ENCODE measurements at places on chromosomes 11 and 22.

DNA sequence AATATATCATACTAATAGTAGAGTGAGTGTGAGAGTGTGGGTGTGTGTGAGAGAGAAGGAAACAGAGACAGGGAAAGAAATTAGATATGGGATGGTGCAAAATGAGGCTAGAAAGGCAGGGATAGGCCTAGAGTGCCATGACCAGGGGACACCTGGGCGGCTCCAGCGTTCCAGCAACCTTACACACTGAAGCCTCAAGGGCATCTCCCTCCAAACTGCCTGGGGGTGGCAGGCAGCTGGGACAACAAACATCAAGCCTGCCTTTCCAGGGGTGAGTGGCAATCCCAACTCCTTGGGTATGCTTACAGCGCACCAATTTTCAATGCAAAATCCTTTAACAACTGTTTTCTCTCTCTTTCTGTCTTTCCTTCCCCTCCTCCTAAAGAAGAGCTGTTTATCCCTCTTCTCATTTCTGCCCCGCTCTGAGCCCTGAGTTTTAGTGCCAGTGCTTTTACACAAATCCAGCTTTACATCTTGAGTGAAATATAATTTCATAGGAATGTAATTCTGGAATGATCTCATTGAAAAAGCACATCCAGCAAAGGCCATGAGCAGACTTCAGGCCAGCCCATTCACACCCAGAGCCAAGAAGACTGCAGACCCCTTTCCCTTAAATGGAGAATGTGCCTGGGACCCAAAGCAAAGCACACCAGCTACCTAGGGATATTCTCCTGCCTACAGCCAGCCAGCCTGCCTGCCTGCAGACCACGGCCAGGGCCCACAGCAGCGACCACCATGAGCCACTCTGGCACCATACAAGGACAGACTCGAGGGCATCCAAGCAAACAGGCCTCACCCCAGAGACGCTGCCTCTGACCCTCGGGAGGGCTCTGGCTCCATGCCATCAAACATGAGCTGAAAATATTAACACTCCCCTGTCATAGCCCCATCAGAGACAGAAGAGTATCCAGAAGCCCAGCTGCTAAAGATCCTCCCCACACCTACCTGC, 90.3 kb downstream of the RPL27A start:
- DNase-seq = no peak

DNA sequence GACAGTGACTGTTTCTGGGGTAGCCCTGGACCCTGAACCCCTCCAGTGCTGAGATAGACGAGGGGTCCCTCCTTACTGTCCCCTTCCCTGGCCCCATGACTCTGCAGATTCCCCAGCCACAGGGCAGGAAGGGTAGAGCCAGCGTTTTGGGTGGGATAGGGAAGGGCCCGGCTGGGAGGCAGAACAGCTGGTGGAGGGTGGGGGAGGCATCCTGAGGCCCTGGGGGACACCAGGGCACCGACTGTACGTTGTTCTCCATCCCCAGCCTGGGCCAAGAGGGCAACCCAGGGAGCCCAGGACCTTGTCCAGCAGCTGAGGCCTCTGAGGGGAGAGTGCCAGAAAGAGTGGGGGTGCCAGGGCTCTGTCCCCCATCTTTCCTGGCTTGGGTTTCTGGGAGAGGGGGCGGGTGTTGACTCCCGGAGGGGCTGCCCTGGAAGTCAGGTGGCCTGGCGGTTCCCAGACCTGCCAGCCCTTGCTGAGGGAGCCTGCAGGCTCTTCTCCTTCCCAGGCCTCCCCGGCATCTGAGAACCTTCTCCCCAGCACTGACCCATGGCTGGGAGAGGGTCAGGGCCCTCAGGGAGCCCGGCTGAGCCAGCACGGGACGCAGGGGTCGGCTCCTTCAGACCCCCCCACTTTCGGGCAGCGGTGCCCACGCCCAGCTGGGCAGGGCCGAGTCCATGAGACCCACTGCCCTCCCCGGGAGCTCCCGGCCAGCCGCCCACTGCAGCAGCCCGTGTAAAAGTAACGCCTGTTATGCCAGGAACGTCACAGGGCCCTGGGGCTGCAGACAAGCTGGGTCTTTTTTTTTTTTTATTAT, 30.3 kb downstream of the IGF2 start:
- DNase-seq = no peak

DNA sequence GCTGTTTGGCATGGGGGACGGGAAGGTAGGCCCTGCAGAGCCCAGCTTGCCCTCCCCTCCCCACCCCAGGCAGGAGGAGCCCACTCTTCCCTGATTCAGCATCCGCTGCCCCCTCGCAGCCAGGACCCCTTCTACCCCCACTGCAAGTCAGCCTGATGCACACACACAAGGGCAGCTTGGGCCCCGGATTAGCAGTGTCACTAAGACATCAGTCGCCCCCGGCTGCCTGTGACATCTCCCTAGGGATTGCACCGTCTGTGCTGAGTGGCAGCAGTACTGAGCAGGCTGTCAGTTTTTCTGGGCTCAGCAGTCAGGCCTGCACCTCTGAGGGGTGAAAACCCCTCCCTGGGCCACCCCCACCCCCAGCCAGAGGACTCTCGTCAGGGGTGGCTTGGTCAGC, 30.4 kb upstream of the SYT7 start:
- no peak for DNase-seq

GRCh38 chr11:117313091-117313490, 3.0 kb downstream of the BACE1 start:
- no peak for DNase-seq

DNA sequence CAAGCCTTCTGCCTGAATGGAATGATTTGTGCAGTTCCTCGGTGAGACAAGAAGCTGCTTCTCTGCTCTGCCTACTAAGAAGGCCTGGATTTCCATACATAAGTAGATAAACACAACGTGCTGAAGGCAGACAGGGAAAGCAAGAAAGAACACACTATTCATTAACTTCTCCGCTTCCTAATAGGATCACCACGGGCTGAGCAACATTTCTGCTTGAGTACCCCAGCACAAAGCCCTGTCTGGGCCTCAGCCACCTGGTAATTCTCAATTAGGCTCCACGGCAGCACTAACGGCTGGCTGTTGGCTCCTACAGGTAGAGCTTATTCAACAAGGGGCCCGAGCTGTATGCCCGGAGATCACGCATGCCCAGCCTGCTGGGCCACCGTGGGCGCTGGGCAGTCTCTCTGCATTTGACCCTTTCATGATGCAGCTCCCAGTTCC, 1156.6 kb downstream of the TBC1D22A start:
- no peak for DNase-seq

DNA sequence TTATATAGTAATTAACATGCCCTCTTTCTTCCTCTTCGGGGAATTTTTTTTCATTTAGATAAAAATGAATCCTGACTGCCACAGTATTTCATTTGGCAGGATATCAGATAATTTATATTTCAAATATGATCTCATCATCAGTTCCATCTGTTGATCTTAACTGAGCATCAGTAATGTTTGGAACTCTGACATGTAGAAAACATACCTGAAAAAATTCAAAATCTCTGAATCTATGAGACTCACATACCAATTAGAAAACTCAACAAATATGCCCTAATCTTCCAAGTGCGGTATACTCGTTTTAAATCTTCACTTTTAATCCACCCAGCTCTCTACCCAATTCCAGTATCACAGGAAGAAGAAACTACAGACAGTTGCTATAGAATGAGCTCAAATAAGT, 161.9 kb downstream of the MSANTD4 start:
- no peak for DNase-seq

GRCh38 chr11:8746331-8746974, 63.9 kb downstream of the RPL27A start:
- DNase-seq = no peak

DNA sequence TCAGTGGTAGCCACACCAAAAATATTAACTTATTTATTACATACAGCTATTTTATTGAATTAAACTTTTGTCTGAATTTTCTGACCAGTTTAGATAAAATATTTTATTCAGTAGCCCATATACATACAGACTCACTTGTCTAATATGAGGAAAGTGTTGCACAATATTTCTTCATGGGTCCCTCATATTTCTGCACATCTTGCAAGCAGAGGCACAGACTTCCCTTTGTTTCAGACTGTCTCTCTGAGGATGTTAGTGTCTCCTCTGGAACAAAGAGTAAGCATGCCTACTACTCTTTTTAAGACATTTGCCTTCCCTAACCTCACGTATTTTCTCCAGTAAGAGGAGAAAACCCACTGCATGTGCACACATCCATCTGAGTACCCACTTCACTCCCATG, 81.2 kb downstream of the OR5AK2 start:
- DNase-seq = no peak

- DNase-seq = no peak
Measured at GRCh38 chr22:41263704-41264103, 22.3 kb downstream of the RANGAP1 start.

DNA sequence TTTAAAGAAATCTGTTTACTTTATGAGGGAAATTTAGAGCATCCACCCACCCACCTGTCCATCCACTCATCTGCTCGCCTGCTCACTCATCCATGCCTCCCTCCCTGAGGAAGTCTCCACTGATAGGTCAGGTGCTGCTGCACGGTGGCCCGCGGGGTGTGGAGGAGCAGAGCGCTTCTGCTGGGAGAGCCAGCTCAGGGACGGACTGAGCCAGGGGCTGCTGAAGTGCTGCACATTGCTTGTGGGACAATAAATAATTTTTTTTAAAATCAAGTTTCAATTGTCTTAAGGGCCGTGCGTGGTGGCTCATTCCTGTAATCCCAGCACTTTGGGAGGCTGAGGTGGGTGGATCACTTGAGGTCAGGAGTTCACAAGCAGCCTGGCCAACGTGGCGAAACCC, 148.9 kb downstream of the TBC1D22A start:
- DNase-seq = no peak

DNA sequence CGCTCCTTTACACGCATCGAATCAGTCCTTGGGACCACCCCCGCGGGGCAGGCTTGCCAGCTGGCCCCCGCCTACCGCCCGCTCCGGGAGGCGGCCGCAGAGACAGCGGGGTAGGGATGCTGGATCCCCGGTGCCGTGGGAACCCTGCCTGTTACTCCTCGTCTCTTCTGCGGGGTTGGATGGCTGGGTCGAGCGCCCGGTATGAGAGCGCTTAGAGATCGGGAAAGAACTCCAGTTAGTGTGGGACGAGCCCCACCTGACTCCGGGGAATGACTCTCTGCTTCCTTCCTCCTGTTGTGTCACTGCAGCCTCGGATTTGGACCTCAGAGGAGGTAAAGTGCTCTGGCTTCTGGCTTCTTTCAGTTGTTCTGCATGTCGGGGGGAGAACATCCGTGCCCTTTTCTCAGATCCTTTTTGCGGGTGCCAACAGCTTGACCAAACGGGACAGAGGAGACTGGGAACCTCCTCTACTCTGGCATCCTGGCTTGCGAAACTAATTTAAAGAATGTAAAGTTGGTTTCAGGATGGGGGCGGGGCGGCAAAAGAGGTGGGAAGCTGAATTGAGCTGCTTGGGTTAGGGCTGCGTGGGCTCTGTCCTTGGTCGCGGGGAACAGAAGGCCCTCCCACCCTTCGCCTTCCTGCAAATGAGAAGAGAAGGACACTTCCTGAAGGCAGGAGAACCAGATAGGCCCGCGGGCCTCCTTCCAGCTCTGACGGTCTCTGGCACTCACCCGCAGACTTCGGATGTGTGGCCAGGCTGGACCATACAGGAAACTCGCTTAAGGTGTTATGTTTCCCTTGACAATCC, 938 bp downstream of the LAYN start:
- DNase-seq = peak; percentile 65
